ENCODE measurements at places on chromosomes 6 and 20. TPM values are rescaled to one million over a fixed set of nuclear protein-coding genes. Genes with fewer than 3 reads are reported as not detected.

GRCh38 chr6:39137245-39137644, 22.3 kb upstream of the SAYSD1 start:
- no peak for DNase-seq

DNA sequence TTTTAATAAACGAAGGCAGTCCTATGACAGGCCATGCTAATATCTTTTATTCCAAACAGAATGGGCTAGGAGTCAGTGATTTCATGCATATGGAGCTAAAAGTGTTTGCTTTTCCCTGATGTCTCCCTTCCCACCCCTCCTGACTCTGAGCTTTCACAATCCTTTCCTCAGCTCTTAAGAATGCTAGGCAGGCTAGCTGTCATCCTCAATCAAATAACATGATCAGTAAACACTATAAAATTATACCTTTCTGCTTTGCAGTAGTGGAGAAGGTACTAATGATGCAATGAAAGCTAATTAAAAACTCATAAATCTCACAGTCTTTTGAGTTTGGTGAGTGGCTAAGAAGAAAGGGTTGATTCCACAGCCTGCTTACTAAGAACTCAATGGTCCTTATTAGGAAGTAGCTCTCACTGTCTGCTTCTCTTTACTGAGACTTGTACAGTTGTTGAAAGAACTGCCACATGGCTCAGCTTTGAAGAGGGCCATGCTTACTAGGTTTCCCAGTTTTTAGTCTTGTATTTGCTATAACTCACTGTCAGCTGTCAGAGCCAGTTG, 250.9 kb upstream of the JAG1 start:
- DNase-seq, result no peak

- DNase-seq, result no peak
These were observed 3.4 kb downstream of the OPN5 start for GRCh38 chr6:47785182-47785581.

DNA sequence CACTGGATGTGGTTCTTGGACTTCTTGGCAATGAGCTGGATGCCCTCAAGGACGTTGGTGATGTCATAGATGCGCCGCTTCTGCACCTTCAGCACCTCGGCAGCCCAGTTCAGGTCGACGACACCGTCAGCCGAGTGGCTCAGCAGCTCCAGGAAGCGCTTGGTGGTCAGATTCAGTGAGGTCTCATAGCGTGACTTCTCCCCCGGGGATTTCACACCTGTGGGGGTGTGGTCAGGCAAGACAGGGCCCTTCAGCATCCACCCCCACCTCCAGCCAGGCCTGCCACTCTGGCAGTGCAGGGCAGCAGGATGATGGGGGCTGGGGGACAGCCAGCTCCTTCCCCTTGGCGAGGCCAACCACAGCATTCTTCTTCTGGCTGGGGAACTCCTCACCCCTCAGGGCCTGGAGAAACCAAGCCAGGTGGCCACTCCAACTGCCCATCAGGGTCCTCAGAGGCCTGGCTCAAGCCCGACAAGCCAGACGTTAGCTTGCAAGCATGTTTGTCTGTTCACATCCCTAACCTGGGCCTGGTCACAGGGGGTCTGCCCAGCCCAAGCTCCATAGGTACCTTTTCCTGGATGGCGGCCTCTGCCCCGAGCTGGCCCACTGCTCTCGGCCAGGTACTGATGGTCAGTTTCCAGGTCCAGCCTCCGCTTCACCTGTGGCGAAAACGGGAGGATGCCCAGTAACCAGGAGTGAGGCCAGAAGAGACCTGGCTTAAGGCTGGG, 5.7 kb upstream of the NECAB3 start:
- no peak for DNase-seq

DNA sequence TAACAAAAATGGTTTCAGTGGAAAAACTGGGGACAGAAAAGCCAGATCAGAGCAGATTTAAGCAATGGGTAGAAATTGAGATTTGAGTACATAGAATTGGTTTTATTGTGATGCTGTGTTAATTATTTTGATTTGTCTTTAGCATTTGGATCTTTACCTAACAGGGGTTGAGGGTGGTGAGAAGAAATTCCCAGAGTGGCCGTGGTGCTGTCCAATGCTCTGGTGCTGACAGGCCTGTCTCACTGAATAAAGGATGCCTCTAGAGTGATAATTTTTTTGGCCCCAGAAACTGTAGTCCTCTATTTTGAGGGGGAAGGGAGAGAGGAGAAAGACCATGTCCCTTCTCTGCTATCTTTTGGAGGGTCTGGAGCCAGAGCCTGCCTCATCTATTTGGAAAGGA, 79.1 kb downstream of the LYRM2 start:
- no peak for DNase-seq

- DNase-seq, result no peak
These were observed 5.2 kb downstream of the RBM38 start for GRCh38 chr20:57396212-57396983.

- no peak for DNase-seq
These were observed 479.6 kb upstream of the CHD6 start for GRCh38 chr20:42097741-42098140.

GRCh38 chr20:8505476-8506200, 373.6 kb downstream of the PLCB1 start:
- no peak for DNase-seq

- DNase-seq, result no peak
These were observed 9.5 kb downstream of the FAM120B start for GRCh38 chr6:170316071-170316470.

DNA sequence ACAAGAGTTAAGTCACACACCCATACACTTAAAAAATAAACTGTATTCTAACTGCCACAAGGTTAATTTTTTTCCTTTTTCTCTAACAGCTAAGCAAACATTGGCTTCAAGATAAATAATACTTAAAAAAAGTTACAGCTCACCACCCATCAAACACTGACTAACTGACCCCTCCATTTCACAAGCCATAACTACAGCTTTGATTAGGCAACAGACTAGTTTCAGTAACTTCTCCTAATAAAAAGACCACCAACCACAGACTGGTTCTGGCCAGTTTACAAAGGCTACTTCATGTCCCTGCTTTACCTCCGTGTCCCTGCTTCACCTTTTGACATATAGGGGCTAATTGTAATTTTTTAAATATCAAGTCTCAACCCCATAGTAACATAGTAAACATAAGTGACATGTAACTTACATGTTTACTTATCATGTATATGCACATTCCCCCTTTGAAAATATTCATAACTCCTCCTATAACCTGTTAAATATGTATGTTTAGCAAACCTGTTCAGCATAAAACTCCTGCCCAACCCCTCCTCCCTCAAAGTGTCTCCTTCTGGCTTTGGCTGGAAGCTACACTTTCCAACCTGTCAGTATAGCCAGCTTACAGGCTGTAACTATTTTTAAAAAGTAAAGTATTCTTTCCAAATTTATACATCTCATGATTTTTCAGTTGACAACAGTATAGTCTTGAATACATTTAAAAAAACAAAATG, 15.1 kb upstream of the POM121L2 start:
- no peak for DNase-seq

DNA sequence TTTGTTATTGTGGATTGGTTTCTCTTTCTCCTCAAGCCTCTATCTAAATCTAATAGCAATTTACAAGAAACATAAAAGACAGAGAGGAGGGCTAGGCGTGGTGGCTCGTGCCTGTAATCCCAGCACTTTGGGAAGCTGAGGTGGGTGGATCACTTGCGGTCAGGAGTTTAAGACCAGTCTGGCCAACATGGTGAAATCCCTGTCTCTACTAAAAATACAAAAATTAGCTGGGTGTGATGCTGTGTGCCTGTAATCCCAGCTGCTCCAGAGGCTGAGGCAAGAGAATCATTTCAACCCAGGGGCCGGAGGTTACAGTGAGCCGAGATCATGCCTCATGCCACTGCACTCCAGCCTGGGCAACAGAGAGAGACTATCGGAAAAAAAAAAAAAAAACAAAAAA, 46.6 kb downstream of the SLC2A12 start:
- DNase-seq, result no peak

GRCh38 chr20:37776049-37776448, 82.2 kb downstream of the CTNNBL1 start:
- DNase-seq, result no peak

KIAA0408 gene
- total RNA-seq, result 40.8 TPM

ZNF335 gene
- 11.9 TPM for total RNA-seq

SDCBP2 gene
- total RNA-seq, result 1.9 TPM

UCKL1 gene
- total RNA-seq, result 20.1 TPM

PNLDC1 gene
- total RNA-seq, result not detected
